ENCODE measurements at places on chromosomes 12 and 14.

DNA sequence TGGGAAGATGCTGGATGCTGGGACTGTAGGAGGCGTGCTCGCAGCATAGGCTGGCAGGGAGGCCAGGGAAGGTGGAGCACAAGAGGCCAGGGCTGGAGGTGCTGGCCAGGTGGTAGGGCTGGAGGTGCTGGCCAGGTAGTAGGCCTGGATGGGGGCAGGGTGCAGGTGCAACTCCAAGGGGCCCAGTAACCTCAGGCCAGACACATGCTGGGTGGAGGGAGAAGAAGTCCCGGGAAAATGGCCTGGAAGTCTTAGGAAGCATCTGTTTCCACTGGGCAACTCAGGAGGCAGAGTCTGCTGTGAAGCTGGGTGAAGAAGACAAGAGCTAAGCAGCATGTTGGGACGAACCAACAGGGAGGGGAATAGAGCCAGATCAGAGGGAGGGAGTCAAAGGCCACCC, 665.2 kb downstream of the BCL11B start:
- DNase-seq: no peak

- no peak for DNase-seq
Measured at GRCh38 chr14:61256826-61257468, 24.2 kb downstream of the TMEM30B start.

GRCh38 chr12:132141976-132142678, 2.0 kb downstream of the DDX51 start:
- no peak for DNase-seq

DNA sequence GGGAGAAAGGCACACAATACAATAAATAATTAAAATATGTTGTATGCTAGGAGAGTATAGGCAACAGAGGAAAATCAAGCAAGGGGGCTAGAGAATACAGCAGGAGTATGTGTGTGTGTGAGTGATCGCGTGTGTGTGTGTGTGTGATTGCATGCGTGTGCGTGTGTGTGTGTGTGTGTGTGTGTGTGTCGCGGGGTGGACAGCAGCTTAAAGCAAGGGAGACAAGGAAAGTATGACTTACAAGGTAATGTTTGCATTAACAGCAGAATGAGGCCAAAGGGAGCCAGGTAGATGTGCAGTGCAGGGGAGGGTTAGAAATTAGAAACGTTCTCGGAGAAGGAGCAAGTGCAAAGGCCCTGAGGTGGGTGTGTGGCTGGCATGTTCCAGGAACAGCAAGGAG, 57.4 kb upstream of the KCNA1 start:
- DNase-seq: no peak

All from EL (cell line).